Neural progenitor cell (in vitro differentiated cells): ENCODE measurements at places on chromosomes 4 and X.

GRCh38 chr4:74661427-74662201 lies 132.7 kb downstream of the BTC start:
- DNase-seq, result no peak

- DNase-seq, result peak; percentile 59
Measured at GRCh38 chr4:109434007-109434971, 674 bp downstream of the SEC24B start.

GRCh38 chr4:4673070-4673469 lies 131.2 kb upstream of the STX18 start:
- peak; percentile 87 for DNase-seq

DNA sequence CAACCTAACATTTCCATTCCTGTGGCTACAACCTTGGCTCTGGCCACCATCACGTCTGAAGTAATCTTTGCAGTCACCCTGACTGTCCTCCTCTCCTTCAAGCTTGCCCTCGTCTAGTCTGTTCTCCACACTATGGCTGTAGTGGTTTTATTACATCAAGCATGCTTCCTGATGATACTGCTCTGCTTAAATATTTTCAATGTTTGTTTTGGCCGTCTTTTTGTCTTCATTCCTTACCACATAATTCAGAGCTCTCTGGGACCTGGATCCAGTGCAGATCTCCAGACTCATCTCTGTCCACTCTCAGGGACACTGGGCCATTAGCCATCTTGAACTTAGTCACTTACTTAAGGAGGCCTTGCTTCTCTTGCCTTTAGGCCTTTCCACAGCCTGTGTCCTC lies 27.7 kb upstream of the FREM3 start:
- DNase-seq, result no peak

GRCh38 chrX:113644426-113644825 lies 803.8 kb upstream of the AMOT start:
- no peak for DNase-seq

DNA sequence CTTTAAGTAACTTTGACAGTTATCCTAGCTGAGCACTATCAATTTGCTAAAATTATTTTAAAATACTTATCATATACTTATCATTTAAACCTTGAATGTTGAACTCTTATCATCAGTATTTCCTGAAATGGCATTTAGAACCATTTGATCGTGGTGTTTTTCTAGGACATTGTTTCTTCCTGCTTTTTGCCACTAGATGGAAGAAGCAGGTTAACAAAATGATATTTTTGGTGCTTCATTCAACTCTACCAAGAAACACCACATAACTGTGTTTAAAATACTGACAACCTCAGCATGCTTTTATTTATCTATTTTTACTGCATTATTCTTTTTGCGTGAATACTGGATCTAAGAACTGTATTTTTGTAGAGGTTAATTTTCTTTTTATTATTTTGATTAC lies 44.6 kb downstream of the C4orf33 start:
- DNase-seq, result no peak

DNA sequence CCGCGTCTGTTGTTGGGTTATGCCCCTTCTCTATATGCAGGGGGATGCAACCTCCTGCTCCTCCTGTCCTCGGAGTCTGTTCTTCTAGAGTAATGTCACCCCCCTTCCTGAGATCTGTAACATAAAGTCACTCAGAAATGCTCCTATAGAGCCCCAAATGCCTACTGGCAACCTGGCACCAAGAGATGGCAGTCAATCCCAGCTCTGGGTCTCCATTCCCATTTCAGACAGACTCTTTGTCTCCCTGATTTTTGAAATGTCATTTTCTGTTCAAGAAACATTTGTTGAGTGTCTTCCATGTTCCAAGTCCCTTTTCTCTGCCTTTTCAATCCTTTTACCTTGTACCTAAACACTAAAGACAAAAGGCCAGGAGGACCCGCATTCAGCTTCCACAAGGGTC lies 9.6 kb upstream of the PRDM8 start:
- DNase-seq, result no peak

DNA sequence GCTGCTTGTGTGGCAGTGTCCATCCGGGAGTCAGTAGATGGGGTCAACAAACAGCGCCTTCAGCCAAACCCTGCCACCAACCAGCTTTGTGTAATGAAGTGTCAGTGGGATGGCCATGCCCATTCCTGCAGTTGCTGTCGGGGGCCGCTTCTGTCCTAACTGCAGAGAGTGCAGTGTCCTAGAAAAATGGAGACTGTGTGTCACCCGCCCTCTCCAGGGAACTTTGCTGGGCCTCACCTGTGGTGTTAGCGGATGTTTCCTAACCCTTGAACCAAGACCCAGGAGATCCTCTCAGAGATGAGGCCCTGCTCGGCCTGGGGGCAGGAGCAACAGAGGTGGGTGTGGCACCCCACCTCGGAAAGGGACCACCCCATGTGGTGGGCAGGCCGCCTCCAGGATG lies 35.3 kb upstream of the HGFAC start:
- DNase-seq, result no peak

GRCh38 chrX:55486736-55487135 lies 2.9 kb downstream of the USP51 start:
- DNase-seq, result no peak

DNA sequence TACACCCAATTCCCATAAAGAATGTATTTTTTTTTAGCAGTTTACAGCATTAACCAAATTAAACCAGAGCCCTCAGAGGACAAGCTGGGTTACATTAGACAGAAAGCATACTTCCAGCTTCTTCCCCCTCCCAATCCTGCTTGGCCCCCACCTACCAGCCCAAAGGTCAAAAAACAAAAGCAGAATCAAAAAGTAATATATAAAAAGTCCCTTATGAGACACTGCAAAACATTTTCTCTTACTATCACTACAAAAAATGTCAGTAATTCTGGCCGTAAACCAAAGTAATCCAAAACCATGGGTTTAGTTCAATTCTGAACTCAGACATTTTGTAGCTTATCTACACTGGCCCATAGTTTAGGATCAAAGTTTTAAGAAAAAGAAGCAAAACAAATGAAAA lies 38.0 kb downstream of the APBB2 start:
- no peak for DNase-seq
